ENCODE measurements at places on chromosomes 1 and 21.

DNA sequence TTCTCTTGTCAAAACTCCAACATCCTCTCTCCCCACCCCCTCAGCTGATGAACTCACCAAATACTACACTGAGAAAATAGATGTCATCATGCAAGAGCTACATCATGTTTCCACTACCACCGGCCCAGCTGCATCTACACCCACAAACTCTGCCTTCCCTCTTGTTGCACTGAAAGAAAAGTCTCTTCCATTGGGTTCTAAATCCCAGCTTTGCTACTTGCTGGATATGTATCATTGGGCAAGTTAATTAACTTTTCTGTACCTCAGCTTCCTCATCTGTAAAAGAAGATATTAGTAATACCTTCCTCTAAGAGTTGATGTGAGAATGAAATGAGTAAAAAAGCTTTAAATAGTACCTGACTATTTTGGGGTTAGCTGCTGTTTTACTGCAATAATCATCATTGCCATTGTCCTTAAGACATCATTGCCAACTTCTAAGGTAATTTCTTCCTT lies 108.6 kb downstream of the OLFML2B start:
- no peak for DNase-seq

DNA sequence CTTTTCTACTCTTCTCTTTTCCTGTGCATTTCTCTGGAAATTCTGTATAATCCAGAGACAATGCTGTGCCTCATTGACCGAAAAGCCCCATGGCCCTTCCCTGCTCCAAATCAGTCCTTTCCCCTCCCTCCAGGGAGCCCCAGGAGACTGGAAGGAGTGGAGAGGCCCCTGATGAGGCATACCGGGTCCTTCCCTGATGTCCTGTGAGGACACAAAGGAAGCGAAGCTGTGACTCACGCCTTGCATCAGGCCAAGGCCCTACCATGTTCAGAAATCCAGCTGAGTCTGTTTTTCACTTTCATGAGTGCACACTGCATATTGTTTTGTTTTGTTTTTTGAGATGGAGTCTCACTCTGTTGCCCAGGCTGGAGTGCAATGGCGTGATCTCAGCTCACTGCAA lies 38.7 kb upstream of the BECN2 start:
- DNase-seq, result no peak

DNA sequence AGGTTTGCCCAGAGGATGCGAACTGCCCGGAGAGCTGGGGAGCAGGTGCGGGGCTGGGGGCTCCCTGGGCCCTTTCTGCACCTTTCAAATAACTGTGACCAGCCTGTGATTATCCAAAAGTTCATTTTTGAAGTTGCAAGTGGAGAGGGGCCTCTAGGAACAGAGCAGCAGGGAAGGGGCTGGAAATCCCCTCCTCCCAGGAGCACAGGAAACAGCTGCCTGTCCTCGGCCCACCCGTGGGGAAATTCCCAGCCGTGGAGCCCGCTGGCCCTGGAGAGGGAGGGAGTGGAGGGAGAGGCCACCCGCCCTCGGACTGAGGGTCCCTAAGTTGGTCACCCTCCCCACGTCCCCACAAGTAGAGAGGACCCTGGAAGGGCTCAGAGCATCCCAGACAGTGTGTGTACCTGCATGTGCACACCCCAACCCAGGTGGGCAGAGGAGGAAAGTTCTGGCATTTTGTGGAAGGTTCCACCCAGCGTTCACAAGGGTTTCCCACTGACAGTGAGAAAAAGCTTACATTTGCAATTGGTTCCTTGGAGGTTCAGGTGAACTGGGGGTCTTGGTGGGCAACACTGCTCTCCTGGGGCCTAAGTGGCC lies 1.2 kb upstream of the TNFRSF4 start:
- no peak for DNase-seq

- DNase-seq, result no peak
Measured at GRCh38 chr1:21666576-21667320, 2.4 kb downstream of the RAP1GAP start.

GRCh38 chr1:20033420-20033819 lies 36.6 kb upstream of the PLA2G5 start:
- no peak for DNase-seq

- DNase-seq, result no peak
Measured at GRCh38 chr1:54885237-54885679, 1.7 kb downstream of the DHCR24 start.

GRCh38 chr21:41604583-41605041 lies 96.7 kb upstream of the TMPRSS2 start:
- no peak for DNase-seq

DNA sequence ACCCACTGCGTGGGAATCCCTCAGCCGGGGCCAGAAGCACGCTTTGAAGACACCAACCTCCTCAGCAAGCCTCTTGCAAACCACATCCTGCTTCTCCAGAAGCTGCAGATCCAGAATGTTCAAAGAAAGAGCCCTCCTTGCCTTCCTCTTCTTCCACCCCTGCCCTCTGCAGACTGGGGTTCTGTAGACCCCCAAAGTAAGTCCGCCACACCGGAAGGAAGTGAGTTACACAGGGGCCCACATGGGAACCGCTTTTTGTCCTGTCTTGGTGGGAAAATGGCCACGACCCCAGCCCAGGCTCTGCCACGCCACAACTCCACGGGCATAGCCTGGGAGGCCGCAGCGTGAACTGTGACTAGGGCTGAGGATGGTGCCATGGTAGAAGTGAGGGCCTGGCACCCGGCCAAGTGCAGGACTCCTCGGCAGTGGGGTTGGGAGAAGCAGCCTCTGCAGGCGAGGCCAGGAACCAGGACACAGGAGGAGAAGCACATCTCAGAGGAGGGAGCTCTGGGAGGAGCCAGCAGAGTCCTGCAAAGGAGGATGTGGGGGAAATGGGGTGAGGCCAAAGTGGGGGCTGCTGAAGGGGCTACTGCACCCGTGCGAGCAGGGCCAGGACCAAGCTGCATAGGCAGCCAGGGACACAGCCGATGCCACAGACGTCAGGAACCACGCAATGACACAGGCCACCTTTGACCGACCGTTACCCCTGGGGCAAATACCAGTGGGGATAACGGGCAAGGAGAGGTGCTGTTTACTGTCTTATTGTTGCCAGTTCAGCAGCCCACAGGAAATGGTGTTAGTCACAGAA lies 30.9 kb downstream of the PDE9A start:
- DNase-seq, result no peak

DNA sequence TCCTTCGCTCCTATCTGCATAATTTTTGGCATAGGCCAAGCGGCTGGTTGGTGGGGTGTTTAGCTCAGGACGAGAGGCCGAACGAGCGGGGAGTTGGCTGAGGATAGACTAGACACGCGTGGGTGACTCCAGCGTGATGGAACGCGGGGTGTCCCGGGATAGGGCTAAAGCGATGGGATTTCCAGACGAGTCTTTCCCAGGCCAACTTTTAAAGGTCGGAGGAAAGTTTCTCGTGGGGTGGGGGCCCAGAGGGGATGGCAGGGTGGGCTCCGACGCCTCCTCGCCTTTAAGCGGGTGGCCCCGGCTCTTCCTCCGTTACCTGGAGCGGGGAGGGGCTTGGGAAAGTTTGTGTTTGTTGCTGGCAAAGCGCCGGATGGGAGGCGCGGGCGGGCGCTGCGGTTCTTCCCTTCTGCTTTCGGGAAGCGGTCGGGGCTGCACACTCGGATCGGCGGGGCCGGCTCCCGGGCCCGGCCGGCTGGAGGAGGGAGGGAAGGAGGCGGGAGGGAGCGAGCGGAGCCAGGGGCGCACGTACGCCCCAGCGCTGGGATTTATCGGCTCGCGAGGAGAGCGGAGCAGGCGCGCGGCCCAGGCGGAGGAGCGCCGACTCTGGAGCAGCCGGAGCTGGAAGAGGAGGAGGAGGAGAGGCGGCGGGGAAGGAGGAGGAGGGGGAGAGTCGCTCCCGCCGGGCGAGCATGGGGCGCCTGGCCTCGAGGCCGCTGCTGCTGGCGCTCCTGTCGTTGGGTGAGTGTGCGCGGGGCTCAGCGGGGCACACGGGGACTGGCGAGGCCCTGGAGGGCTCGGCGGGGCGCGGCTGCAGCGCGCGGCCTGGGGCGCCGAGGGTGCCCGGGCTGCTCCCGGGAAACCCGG lies at the start of gene PTGFRN:
Gene PTGFRN, plus strand, starts transcription at position 405 of the 867 bp plus-strand sequence. Its CDS starts 288 bp downstream, at position 693.
- no peak for DNase-seq

GRCh38 chr1:180905927-180906326 lies 6.8 kb upstream of the KIAA1614 start:
- no peak for DNase-seq

DNA sequence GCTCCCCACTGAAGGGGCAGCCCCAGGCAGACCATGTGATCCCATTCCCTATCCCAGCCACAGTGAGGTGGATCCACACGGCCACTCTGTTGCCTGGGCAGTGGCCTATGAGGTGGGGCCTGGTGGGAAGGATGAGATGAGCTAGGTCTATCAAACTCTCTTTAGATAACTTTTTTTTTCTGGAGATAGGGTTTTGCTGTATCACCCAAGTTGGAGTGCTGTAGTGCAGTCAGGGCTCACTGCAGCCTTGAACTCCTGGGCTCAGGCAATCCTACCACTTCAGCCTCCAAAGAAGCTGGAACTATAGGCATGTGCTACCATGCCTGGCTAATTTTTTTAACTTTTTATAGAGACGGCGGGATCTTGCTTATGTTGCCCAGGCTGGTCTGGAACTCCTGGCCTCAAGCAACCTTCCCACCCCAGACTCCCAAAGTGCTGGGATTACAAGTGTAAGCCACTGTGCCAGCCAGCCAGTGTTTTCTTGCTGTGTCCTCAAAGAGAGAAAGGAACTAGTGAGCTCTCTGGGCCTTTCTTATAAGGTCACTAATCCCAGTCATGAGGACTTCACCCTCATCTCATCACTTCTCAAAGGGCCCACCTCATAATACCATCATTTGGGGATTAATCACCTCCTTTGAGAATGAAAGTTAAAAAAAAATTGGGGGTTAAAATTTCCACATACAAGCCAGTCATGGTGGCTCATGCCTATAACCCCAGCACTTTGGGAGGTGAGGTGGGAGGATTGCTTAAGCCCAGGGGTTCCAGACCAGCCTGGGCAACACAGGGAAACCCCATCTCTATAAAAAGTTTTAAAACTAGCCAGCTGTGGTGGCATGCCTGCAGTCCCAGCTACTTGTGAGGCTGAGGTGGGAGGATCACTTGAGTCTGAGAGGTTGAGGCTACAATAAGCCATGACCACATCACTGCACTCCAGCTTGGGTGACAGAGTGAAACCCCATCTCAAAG lies 36.6 kb downstream of the H3-3A start:
- DNase-seq, result no peak

DNA sequence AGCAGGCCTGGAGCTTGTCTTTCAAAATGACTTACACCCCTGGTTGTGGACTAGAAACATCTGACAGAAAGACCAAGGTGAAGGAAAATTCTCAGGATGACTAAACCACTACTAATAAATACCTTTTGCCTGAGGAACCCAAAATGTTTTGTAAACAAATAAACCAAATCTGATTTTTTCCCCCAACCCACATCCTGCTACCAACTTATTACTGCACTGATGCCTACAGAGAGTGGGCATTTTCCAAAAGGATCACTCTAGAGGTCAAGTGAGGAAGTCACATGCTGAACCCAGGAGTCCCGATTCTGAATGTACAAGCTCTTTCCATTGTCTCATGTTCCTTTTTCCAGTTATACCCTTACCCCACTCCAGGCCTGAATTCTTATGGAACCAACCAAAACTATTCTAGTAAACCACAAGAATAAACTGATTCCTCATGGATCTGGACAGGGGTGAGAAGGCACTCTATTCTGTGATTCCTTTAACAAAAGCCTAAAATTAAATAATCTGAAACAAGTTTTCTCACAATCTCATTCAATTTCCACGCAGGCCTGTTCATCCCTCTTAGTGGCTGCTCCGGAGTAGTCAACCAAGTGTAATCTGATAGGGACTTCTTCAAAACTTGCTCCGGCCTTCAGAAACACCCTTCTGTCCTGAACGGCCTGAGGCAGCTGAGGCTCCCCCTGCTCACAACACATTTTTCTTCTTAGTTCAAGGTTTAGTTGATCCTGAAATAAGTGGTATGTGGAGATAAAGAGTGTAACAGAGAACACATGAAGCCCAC lies 1.4 kb downstream of the PI4KB start:
- DNase-seq, result no peak

- no peak for DNase-seq
Measured at GRCh38 chr1:121546830-121547591, 362.2 kb downstream of the SRGAP2C start.

All from esophagus squamous epithelium (tissue), 5 donors.